ENCODE measurements at places on chromosomes 11 and 22. TPM values are rescaled to one million over a fixed set of nuclear protein-coding genes. Genes with fewer than 3 reads are reported as not detected.
A peak's percentile ranks its signal among the peaks of the same experiment; 100 is the strongest.

DNA sequence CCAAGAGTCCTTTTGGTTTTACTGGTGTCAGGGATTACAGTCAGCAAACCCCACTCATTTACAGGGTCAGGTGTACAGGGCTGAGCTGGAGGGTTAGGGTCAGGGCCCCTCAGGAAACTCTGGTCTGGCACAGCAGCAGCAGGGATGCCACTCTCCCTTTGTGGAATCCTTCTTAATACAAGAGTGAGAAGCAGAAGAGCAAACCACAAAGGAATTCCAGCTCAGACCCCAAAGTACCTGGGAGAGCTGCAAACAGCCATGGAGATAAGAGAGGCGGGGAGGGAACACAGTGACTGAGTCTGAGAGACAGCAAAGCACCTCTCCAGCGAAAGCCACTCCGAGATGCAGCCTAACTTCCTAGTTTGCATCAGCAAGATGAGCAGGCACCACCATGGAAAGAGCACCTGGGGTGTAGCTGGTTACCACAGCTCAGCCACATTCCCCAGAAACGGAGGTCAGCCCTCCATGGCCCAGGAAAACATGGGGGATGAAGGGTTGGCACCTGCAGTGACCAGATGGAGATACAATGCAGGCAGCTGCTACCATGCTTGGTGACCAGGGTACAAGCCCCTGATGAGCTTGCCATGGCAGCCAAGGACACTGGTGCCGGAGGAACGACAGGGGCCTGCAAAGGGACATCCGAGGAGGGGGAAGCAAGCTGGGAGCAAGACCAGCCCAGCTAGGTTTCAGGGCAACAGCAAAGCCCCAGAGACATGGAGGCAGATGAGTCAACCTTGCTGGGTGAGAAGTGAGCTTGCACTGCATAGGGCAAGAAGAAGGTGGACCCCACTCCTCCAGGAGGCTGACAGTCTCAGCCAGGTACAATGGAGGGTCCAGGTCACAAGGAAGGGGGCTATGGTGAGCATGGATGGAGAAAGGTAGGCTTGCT lies 3.9 kb downstream of the BET1L start:
- DNase-seq: peak; percentile 14

DNA sequence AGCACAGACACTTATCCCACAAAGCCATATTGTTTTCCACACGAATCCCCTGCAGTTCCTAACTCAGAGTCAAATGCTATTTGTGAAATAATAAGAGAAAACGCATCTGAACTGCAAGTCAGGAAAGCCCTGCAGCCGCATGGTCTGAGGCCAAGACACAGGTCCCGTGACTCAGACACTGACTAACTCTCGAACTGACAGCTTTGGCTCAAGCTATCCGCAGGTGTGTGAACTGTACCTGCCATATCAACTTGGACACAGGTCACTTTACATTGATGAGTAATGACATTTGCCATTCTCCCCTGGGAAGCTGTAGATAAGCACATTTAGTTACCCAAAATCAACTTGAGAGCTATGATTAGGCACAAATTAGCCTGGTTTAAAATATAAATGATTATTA lies 34.9 kb upstream of the NFRKB start:
- no peak for DNase-seq

GRCh38 chr11:87329172-87329571 lies 291.4 kb downstream of the TMEM135 start:
- DNase-seq: no peak

DNA sequence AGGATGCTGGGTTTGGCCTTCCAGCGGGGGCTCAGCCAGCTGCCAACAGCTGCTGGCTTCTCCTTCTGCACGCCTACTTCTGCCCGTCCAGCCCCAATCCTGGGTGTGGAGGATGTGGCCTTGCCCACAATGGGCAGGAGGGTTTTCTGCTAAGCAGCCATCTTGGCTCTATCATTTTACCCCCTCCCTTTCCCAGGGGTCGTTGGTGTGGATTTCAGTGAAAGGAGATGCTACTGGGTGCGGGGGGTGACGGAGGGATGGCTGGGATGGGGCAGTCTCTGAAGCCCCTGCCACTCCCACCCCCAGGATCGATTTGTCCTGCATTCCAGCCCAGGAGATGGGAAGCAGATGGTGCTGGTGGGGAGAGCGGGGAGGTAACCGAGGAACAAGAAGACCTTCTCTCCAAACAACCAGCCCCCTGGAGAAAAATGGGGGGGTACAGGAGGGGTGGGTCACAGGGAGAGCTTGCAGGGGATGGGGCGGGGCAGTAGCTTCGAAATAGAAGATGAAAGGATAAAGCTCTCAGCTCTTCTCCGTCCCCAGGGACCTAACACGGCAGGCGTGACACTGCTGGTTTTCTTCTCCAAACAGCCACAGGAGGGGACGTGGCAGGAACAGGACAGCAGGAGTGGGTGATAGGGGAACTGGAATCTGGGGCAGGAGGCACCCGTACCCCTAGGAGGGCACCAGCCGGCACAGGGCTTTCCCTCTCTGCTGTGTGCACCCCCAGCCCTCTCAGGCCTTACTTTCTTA lies 68.9 kb downstream of the NECTIN1 start:
- DNase-seq: no peak

GRCh38 chr11:93324500-93324899 lies 6.0 kb upstream of the DEUP1 start:
- no peak for DNase-seq

DNA sequence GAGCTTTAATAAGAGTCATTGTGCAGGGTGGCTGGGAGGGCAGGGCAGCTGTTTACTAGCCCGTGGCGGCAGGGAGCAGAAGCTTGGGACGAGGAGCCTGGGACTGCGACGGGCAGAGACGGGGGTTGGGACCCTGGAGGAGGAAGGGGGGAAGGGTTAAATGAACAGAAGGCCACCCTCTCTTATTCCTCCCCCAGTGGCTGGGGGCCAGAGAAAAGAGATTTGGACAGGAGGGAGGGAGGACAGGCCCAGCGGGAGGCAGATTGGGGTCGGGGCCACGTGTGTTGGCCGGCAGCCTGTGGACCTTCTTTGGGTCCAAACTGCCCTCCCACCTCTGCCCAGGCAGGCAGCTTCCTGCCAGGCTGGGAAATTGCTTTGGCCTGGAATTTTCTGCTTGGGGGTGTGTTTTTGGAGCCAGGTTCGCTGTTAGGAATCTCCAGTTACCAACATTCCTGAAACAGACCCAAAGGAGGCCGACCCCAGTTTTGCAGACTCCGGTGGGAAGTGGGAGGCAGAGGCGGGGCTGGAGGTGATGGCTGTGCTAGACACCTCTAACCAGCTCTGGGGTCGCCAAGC lies 50.2 kb downstream of the APOL3 start:
- DNase-seq: no peak

DNA sequence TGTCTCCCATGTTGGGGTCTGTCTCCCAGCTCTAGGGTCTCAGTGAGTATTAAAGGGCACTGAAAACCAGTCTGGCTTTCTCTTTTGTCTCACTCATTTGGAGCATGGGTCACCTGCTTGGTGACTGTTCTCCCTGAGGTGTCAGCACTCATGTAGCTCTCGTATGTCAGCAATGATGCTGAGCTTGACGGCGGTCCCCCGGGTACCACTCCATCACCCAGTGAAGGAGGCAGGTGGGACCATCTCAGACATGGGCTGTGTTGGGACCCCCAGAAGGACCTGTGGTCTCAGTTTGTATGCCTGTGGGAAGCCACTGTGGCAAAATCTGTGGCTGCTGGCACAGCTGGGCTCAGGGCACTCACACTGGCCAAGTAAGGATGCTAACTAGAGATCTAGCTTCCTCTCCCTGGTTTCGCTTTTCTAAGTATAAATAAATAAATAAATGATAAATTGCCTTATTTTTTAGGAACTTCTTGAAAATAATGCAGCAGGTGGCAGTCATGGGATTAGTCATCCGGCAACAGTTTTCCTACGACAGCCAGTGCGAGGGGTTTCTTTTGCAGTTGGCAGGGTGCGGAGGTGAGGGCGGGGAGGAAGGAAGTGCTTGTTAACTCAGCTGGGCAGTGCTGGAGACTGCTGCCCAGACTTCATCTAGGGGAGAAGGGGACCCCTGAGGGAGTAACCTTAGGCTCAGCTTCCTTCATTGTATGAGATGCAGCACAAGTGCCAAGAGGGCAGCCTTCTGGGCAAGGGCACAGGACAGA lies 48.8 kb downstream of the OSBP2 start:
- DNase-seq: no peak

- DNase-seq: no peak
Measured at GRCh38 chr11:132910011-132910760, 622.1 kb downstream of the OPCML start.

DNA sequence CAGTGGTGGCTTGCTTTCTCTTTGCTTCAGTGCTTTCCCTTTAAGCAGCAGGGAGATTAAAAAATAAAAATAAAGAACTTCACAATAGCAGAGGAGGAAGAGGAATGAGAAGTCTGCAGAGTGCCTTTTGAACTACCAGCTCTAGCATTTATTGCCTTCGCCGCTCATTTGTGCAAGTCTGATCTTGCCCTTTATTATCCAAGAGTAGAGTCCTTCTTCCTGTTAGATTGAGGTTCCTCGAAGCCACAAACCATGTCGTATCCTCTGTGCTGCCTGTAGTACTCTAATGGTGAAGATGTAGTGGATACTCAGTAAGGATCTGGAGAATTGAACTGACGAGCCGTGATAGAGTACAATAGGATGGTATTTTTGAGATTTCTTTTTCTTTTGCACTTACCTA lies 101.2 kb upstream of the RAG2 start:
- no peak for DNase-seq

DNA sequence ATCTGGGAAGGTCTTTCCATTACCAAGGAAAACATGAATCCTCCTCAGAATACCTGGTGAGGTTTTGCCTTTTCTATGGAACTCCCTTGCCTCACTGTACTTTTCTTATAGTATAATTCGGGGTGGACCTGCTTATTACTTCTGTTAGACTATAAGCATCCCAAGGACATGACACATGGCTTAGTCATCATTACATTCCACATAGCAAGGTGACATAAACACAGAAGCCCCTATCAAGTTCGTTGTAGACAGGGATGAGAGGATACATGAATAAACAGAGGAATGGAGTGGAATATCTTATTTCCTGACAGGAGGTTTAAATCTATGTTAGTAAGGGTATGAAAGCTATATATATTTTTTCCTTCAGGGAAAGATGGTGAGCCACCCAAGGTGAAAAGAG lies 532.2 kb upstream of the CCDC90B start:
- no peak for DNase-seq

DNA sequence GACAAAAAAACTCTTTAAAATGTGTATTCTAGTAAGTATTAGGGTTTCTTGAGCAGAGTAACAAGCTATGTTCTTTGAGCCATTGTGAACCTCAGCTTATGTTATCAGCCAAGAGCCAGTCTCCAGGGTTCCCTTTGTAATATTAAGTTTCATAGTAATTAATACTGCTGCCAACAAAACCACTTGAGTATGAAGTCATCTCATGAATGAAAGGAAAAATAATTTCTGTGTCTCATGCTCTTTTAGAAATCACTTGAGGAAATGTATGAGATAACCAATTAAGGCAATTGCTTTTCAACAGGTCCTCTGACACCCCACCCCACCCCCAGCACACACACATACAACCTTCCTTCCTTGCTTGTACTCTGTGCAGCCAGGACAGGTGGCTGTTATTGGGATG lies 59.9 kb downstream of the BBOX1 start:
- DNase-seq: no peak

DNA sequence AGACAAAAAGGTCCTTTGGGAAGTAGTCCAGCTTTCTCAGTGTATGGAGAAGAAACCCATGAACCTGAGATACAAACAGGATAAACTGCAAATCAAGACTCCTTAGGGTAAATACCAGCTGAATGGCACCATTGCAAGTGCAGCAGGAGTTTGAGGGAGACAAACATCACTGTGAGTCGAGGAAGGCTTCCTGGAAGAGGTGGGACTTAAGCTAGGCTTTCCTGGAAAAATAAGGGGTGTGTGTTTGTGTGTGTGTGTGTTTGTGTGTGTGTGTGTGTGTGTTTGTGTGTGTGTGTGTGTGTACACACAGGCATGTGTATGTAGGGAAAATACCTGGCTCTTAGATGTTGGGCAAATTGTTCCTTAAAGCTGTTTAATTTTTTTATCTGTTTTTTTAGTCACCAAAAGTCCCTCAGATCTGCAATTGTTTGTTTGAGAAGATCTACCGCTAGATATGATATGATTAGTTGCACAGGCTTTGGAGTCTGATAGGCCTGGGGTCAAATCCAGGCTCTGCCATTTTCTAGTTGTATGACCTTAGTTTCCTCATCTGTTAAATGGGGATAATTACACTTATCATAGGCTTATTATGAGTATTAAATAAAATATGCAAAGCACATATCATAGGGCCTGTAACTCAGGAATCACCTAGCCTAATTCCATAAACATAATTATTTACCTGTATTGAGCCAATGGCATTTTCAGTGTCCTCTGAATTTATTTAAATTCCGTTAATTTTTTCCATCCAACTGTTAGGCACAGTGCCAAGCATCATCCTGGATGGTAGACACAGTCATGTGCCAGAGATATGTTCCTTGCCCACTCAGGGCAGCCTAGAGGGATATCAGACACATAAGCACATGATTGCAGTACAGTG lies 85.6 kb upstream of the EED start:
- no peak for DNase-seq

The P4HA3 gene
- 0.12 TPM for total RNA-seq

The OVOL1 gene
- total RNA-seq: 29.0 TPM

The ZNF215 gene
- total RNA-seq: 3.6 TPM

The BIRC2 gene
- total RNA-seq: 34.1 TPM

The EXPH5 gene
- total RNA-seq: 32.2 TPM

The IGSF9B gene
- 6.0 TPM for total RNA-seq

The SWAP70 gene
- 13.1 TPM for total RNA-seq

The GRM5 gene
- total RNA-seq: not detected

Data from colonic mucosa (tissue), 4 donors.